ENCODE measurements at places on chromosomes 4 and X.

- DNase-seq, result no peak
Measured at GRCh38 chr4:139876337-139876941, 210.8 kb downstream of the MGST2 start.

- DNase-seq, result no peak
Measured at GRCh38 chrX:49178537-49178936, 6.8 kb downstream of the PLP2 start.

DNA sequence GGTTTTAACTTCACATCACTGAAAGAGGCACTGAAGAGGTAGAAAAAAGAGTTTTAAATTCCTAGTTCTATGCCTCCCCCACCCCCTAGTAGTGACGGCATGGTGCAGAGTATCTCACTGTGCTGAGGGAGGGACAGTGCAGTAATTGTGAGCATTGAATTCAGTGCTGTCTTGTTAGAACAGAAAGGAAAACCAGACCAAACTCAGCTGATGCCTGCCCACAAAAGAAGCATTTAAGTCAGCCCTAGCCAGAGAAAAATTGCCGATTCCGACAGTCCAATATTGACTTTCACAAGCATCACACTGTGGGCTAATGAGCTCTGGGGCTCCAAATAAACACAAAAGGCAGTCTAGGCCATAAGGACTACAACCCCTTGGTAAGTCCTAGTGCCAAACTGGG, 417.7 kb downstream of the AR start:
- DNase-seq, result no peak

- no peak for DNase-seq
Measured at GRCh38 chr4:29066861-29067260, 1653.3 kb upstream of the PCDH7 start.

GRCh38 chr4:145181091-145181501, 707 bp upstream of the OTUD4 start:
- DNase-seq, result no peak

- DNase-seq, result no peak
Measured at GRCh38 chr4:182453830-182454229, 210.6 kb downstream of the TENM3 start.

- no peak for DNase-seq
Measured at GRCh38 chrX:51917604-51918003, 24.2 kb downstream of the MAGED1 start.

- no peak for DNase-seq
Measured at GRCh38 chr4:186307497-186307896, 41.5 kb downstream of the F11 start.

DNA sequence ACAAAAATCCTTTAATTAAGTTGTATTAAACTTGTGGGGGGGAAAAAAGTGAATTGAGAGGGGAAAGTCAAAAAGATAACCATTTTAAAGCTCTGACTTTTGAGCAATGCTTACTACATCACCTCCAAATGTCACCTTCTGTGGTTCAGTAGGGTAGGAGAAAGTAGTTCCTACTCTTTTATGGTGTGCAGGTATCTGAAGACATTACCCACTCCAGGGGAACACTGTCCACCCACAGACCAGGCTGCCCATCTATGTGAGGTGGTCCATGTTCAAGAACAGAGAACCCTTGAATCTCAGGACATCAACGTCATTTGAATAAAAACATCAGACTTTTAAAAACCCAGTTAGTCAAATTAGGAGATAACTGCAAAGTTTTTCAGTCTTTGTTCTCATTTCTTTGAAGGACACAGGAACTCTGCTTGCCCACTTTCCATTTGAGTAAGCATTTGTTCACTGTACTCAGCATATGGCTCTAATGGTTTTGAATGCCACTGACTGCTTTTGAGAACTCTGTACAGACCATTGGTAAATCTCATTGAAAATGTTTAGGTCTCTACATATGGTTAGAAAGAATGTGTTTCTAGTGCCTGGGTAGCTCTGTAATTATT, 18.4 kb downstream of the NMU start:
- no peak for DNase-seq

- no peak for DNase-seq
Measured at GRCh38 chr4:164423819-164424218, 330.1 kb upstream of the SMIM31 start.

DNA sequence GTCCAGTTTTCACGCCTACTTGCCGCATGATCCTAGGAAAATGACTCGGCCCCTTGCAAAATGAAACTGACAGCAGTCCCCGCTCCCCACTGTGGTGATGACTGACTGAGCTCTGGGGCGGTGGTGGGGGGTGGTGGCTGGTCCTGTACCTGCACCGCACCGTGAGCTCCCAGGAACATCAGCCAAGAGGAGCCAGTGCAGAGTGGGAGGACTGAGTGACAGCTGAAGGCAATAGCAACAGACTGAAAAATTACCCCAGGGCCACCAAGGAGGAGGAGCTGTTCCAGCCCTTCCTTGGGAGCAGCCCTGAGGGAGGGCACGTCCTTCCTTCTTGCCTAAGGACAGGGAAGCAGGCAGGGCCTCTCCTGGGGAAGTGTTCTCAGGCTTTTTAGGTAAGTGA, 2.4 kb upstream of the C4orf50 start:
- DNase-seq, result no peak

- DNase-seq, result no peak
Measured at GRCh38 chrX:104647084-104647483, 81.1 kb downstream of the IL1RAPL2 start.

DNA sequence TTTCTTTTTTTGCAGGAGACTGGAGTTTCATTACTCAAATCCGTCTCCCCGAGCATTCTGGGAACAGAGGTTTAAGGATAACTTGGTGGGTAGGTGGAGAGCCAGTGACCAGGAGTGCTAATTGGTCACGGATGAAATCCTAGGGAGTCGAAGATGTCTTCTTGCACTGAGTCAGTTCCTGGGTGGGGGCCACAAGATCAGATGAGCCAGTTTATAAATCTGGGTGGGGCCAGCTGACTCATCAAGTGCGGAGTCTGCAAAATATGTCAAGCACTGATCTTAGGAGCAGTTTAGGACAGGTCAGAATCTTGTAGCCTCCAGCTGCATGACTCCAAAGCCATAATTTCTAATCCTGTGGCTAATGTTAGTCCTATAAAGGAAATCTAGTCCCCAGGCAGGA, 741.3 kb downstream of the PCDH7 start:
- no peak for DNase-seq

GRCh38 chrX:17547658-17548057, 172.7 kb downstream of the NHS start:
- no peak for DNase-seq

DNA sequence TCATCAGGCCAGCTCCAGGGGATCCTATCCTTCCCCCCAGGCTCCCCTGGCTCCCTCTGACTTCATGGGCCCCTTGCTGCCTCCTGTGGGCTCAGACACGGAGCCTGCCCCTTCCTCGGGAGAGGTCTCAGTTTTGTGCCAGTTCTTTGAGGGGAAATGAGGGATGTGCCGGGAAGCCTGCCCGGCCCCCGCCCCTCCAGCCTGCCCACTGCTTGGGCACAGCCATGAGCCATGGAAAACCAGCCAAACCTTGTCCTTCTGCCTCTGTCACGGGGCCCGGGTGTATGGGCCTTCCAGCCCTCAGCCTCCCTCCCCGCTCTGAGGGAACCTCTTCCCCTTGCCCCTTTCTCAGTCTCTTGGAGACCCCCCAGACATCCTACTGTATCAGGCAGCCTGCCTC, 6.8 kb downstream of the BGN start:
- DNase-seq, result no peak

- no peak for DNase-seq
Measured at GRCh38 chrX:20347481-20347880, 80.8 kb upstream of the RPS6KA3 start.
